Natural killer cell treated with Interleukin-12 subunit alpha and Interleukin-12 subunit beta and Interleukin-15 and Interleukin-18, amount 100 ng/mL, for 72 hours (primary cell): ENCODE measurements at places on chromosomes 4 and X.

- DNase-seq = no peak
Measured at GRCh38 chrX:105910563-105911105, 88.3 kb downstream of the NRK start.

DNA sequence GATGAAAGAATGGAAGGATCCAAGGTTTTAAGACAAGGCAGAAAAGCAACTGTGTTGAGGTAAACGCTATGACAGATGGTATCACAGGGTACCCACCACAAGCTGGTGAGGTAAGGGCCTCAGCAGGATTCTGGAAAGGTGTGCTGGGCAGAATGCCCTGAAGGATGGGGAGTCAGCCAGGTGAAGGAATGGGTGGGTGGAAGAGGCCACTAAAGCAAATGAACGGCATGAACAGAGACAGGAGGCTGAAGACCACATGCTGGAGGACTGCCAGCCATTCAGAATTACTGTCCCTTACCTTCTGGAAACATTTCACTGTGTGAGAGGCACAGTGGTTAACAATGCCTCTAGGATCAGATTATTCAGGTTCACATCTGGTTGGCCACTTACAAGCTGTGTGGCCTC is 23.6 kb downstream of the GPRIN3 start:
- no peak for DNase-seq

DNA sequence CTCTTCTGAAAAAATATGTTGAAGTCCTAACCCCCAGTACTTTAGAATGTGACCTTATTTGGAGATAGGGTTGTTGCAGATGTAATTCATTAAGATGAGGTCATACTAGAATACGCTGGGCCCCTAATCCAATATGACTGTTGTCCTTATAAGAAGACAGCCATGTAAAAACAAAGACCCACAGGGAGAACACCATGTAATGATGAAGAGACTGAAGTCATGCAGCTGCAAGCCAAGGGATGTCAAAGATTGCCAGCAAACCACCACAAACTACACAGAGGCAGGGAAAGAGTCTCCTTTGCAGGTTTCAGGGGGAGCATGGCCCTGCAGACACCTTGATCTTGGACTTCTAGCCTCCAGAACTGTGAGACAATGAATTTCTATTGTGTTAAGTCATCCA is 37.4 kb downstream of the CXorf58 start:
- DNase-seq = no peak

DNA sequence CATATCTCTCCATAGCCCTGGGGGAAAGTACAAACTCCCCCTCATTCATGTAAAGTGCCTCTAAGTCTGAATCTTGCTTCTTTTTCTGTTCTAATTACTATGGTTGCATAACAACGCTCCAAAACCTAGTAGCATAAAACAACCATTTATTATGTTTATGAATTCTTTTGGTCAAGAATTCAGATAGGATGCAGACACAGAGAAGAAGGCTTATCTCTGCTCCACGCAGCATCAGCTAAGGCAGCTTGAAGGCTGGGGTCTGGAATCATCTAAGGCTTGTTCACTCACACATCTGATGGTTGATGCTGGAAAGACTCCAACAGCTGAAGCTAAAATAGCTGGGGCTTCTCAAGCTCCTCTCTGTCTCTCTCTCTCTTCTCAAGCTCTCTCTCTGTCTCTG is 564.5 kb downstream of the ZNF674 start:
- no peak for DNase-seq

GRCh38 chr4:87575408-87575807 is 32.9 kb upstream of the DSPP start:
- no peak for DNase-seq

GRCh38 chrX:136318156-136318555 is 17.4 kb downstream of the ADGRG4 start:
- no peak for DNase-seq

GRCh38 chr4:105840426-105841174 is 54.7 kb upstream of the NPNT start:
- no peak for DNase-seq

DNA sequence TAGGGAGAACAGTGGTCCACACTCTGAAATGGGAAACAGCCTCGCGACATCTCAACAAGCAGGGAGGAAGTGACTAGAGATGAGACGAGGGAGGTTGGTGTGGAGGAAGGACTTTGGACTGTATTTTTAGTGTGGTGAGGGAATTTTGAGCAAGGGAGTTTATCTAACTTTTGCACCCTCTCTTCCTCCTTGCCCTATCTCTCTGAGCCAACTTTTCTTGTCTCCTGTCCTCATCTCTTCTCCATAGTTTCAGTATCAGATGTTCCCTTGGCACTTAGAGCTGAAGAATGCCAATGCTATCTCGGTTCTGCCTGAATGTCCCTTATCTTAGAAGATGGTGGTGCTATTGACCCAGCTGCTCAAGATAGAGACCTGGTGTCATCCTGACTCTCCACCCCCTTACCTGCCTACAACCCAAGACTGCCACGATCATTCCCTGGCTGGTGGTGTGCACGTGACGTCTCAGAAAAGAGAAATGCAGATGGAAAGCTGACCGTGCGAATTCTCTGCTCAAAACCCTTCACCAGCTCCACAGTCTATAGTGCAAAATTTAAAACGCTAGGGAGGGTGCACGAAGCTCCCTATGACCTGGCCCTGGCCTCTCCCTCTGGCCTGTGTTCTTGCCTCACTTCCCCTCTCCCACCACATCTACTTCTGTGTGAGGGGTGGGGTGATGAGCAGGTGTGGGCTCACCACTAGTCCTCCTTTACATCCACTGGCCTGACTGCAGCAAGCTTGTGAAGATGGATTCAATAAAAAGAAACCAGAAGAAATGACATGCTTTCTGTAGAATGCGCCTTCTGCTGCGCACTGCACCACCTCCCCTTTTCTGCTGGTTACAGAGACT is 20.9 kb downstream of the MPP1 start:
- no peak for DNase-seq

DNA sequence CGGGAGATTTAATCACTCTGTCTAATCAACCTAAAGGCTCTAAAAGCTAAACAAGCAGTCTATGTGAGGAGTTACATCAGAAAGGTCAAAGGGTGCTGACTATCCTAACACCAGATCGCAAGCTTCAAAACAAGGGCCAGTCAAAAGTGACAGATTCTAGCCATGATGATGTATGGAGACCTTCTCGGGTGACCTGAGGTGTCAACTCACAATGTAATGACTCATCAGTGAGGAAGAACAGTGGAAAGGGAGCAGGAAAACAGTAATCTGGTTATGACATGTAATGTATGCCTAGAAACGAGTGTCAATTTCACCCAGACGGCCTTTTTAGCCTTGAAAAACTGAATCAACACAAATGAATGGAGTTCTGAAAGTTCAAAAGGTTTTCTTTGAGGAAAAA is 375.3 kb downstream of the IDS start:
- DNase-seq = no peak

DNA sequence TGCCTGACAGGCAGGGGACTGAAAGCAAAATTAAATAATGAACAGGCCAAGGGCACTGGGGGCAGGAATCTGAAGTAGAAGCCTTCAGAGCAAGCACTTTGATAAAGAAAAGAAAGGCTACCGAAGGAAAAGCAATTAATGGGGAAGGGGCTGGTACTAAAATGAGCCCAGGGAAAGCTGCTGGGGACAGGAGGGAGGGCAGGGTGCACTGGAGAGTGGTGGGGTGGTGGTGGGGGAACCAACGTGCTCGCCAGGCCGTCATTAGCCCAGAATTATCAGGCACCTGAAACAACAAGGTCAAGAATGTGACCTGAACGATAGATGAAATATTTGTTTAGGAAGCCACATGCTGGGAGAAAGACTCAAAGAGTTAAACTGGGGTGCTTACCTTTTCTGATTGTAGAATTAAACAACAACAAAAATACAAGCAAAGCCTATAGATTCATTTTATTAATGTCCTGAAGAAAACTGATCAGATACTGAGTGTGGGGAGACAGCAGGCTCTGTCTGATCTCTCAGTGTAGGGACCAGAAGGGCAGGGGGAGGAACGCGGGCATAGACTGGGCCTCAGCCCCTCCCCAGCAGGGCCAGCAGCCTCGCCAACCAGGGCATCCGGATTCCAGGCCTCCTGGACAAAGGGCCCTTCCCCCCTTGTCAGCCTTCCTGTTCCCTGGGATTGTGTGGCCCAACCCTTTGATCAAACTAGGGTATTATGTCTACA is 239.7 kb upstream of the KLF3 start:
- DNase-seq = no peak

DNA sequence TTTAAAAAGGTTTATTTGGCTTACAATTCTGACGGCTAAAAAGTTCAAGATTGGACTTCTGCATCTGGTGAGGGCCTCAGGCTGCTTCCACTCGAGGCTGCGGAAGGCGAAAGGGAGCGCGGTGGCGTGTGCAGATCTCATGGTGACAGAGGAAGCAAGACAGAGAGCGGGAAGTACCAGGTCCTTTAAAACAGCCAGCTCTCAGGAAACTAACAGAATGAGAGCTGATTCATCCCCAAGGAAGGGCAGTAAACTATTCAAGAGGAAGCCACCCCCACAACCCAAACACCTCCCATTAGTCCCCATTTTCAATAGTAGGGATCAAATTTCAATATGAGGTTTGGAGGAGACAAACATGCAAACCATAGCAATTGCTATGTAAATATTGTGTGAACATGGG is 2144.2 kb upstream of the AGA start:
- no peak for DNase-seq

DNA sequence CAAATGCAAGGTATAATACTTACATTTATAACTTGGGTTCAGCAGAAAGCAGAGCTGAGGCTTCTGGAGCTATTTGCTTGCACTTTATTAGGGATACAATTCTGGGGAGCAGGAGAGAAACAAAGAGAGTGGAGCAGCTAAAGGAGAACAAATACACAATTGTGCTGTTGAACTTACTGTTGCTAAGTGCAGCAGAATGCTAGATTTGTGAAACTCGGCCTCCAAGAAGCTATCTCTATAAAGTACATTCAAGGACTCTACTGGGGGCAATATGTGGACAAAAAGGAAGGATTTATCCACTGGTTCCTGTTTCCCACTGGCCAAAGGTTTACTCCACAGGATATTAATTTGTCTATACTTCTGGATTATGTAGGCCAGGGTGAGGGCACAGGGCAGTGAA is 86.8 kb downstream of the PPP1R2C start:
- no peak for DNase-seq

DNA sequence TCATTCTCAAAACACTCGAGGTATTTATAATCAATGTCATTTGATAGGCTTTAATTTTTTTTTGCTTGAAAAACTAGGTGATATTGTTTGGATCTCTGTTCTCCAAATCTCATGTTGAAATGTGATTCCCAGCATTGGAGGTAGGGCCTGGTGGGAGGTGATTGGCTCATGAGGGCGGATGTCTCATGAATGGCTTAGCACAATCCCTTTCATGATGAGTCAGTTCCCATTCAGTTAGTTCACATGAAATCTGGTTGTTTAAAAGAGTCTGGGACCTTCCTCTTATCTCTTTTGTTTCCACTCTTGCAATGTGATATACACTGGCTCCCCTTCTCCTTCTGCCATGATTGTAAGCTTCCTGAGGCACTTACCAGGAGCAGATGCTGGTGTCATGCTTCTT is 638.7 kb downstream of the DMD start:
- DNase-seq = no peak

- no peak for DNase-seq
Measured at GRCh38 chr4:11894977-11895376, 466.3 kb upstream of the HS3ST1 start.

DNA sequence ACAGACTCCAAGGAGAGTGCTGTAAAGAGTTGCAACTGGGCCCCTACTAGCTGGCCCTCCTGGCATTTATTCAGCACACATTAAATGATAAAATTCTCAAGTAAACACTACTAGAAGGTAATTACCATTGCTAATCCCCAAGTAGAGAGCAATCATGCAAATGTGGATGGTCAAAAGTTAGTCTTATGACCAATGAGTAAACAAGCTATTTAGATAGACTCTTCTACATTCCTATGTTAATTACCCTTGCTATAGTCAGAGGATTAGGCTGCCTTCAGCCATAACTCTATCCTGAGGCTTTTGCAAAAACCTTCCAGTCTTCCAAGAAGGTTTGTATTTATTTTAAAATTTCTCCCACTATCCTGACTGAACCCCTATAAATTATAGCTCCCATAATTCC is 28.3 kb upstream of the HPGD start:
- DNase-seq = no peak

DNA sequence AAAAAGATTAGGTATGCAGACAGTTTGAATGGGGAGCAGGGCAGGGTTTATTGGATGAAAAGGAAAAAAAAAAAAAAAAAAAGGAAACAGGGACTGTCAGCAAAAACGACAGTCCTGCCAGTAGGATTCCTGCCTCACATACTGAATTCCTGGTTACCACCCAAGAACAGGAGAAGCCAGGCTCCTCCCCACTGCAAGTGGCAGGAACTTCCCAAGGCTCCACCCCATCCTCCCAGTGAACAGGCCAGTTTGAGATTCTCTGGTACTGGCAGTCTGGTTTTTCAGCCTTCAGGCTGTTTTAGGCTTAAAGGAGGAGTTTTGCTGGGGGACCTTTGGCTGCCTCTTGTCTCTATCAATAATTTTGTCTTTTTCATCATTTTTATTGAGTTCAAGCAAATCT is 360.0 kb upstream of the CXorf51A start:
- no peak for DNase-seq

- DNase-seq = no peak
Measured at GRCh38 chr4:110798687-110799086, 175.8 kb upstream of the PITX2 start.

GRCh38 chr4:146033149-146033548 is 94.5 kb upstream of the ZNF827 start:
- no peak for DNase-seq

DNA sequence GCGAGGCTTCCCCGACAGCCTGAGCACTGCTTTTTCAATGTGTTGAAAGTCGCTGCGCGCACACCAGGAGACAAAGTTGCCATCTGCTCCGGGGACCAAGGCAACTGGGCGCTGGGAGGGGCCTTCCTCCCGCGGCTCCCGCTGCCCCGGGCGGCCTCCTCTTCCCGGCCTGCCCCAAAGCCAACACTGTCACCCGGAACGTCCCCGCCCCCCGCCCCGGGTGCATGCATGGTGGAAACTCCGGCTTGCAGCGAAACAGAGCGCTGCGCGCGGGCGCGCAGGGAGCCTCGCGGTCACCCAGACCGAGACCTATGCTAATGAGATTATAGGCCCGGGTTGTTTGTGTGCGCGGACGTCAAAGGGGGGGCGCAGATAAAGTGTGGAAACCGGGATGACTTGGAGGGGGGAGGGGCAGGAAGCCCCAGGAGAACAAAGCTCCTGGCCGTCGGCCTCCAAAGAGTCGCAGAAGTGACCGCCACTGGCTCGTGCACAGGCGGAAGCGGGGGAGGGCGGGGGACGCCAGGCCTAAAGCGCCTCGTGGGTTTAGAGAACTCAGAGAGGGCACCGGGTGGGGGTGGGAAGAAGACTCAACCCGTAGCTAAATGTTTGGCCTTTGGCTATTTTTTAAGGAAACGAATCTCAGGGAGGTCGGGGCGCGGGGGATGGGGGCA is 88.8 kb downstream of the BCOR start:
- DNase-seq = no peak

- no peak for DNase-seq
Measured at GRCh38 chr4:87868522-87868921, 35.8 kb downstream of the MEPE start.

DNA sequence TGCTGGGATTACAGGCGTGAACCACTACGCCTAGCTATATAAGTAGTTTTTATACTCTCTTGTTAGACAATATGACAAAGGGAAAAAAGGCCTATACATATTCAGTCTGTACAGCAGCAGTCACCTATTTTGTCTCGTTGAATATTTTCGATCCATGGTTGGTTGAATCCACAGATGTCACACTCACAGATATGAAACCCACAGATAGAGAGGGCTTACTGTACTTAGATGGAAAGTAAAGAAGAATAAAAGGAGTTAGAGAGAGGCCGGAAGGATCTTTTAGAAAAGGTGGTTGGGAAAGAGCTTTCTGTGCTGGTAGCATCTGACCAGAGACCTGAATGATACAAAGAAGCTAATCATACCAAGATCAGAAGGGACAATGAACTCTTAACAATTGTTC is 38.3 kb upstream of the SPINK2 start:
- DNase-seq = no peak
